ENCODE measurements at places on chromosomes 12 and 14.

DNA sequence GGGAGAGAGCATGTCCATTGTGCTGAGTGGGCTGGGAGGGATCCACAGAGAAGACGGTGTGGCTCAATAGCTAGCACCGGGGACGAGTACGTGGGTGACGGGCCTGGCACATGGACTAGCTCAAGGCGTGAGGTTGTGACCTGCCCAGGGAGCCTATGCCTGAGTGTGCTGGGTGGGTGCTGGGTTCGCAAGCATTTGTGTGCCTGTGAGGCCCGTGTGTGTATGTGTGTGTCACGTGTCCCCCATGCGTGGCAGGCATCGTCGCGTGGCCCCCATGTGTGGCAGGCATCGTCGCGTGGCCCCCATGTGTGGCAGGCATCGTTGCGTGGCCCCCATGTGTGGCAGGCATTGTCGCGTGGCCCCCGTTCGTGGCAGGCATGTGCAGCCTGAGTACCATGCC lies 109.2 kb downstream of the TMEM121 start:
- DNase-seq = no peak

DNA sequence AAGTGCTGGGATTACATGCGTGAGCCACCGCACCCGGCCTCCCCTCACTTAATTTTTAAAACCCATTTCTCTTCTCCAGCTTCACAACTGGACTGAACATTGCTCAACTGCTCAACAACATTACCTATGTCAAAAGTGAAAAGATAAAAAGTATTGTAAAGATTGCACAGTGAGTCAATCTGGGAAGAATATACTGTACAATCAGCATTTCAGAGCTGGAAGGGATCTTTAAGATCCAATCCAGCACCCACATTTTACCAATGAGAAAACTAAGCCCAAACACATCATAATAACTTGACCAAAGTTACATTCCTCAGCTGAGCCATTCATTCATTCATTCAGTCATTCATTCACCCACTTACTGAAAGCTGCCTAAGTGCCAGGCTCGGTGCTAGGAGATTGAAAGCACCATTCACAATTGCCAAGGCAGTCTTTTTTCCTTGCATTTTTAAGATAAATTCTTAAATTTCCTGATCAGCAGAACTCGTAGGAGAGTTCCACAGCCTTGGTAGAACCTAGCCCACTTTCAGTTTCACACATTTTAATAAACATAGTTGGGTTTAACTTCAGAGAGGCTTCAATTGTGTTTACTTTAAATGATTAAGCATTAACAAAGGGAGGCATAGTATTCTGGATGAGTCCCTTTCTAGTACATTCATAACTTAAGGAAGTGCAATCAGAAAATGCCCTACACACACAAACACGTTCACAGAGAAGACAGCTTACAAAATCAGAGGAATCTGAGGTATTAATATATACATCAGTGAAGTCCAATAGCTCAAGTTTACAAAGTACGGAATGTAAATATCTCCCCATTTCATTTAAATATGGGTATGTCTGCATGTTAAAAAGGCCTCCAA lies 3.0 kb downstream of the GALNT4 start:
- DNase-seq = no peak

- DNase-seq = no peak
Observed at GRCh38 chr12:122985338-122986257, 5.1 kb downstream of the ARL6IP4 start.

- DNase-seq = no peak
Observed at GRCh38 chr12:112710414-112710813, 81.1 kb upstream of the RPH3A start.

DNA sequence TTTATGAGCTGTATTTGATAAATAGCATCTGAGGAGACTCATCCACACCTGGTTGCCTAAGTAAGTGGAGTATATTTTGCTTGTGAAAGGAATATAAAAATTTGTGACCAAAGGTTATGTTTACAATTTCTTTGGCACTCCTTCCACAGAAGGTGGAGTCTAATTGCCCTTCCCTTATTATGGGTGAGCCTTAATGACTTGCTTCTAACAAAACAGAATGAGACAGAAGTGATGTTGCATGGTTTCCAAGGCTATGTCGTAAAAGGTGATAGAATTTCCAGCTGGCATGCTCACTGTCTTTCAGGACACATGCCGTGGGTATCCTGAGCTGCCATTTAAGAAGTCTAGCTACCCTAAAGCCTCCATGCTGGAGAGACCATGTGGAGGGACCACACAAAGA lies 116.8 kb upstream of the ABCD2 start:
- no peak for DNase-seq

DNA sequence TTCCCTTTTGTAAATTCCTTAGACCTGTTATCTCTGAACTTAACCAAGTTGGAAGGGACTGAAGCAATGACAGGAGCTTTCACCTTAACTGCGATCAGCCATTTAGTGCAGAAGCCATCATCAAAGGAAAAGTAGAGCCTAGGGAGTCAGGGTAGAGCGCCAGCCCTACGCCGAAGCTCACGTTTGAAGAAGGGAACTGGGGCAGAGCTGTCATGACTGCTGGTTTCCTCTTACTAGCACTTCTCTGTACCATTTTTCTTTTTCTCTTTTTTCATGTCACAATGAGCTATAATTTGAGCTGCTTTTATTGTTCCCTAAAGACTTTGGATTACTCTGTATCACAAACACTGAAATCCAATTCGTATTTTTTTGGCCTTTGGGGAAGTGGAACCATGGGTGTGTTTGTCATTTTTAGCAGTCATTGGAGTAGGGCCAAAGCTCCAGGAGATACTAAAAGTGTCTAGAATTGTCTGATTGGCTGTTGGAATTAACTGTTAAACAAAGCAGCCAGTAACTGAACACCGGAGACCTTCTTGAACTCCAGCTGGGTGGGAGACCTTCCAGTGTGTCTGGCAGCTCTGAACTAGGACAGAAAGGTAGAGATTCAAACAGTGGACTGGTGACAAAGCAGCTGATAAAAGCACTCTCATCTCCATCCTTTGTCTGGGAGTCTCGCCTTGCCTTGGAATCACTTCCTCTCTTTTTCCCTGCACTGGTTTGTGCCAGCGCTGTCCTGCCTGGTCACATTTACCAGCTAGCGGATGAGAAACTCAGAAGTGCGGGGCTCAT lies 9.1 kb downstream of the MTRFR start:
- no peak for DNase-seq

- DNase-seq = no peak
Observed at GRCh38 chr12:21659383-21659782, 1.7 kb upstream of the LDHB start.

DNA sequence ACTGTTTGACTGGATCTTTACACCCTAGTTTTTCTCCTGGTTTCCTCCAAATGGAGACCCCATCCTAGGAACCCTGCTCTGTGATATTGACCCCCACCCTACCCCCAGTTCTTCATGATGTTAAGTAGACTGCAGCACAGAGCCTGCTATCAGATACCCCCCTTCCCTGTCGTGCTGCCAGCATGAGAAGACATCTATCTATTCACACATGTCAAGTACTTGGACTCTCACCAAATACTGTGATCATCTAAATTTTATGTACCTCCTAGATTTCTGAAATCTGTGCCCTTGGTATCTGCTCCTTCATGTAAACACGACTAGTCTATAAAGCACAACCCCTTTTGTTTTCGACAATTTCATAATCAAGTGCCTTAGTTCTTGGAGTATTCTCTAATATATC lies 38.9 kb downstream of the FERMT2 start:
- no peak for DNase-seq

DNA sequence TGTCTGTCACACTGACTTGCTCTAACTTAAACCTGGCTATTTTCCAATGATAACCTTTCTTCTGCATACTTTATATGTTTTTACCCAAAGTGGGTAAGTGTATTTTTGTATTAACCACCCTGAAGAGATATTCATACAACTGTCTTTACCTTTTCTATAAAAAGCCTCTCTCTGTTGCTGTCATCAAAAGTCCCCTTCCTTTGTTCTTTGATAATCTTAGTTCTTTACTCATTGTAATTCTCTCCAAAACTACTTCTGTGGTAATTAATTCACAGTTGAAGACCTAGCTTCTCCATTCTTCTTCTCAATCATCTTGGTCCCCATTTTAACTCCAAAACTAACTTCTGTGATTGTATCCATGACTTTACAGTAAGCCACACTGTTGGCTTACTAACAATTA lies 479.7 kb upstream of the MGAT4C start:
- no peak for DNase-seq

GRCh38 chr12:28172434-28173030 lies 17.7 kb upstream of the CCDC91 start:
- DNase-seq = no peak

DNA sequence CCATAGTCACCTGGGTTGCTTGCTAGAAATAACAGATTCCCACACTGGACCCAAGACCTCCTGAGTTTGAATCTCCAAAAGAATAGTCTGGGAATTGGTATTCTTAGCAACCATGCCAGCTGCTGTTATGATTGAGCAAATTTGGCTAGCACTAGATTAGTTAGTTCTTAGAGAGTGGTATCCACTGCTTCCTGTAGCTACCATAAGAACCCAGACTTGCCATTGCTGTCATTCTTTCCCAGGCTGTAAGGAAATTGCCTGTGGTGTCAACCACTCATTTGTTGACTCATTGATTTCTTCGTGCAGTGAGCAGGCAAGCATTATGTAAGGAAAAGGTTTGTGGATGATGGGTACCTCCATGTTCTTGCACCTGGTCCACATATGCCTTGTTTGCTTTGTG lies 201.8 kb upstream of the RGS6 start:
- DNase-seq = no peak

DNA sequence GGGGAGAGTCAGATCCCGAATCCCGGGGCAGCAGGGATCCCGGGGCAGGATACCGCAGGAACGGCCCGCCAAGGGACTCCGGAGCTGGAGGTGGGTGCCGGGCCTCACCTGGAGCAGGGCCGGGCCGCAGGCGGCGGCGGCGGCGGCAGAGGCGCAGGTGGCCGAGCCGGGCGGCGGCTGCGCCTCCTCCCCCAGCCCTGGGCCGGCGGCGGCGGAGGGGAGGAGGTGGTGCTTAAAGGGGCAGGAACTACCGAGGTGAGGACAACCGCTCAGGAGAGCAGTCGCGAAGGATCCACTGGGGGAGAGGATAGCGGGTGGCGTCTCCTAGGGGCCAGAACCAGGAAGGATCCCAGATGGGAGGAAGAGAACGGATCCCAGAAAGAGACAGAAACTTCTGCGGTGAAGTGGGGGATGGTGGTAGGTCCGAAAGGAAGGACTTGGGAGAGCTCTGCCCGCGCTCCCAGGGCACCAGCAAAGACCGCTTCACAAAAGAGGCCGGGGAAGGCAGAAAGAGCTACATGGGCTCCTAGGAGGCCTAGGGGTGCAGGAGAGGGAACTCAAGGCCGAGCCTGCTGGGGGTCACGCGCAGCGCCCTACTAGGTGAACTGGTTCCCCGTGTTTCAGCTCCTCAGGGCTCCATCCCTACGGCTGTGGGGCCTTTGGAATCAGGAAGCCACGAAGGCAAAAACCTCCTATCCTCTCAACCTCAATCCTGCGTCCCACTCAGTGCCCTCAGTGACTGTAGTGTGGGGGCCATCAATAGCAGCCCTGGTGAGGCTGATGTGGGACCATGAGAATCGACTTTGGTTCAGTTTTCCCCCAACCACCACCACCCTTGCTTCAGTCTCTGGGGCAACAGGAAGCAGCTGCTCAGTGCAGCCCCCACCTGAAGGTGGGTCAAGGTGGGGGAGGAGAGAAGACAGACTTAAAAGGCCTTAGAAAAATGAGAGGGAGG lies 5.0 kb upstream of the BAZ2A start:
- peak; percentile 55 for DNase-seq

GRCh38 chr12:108356835-108357806 lies 18.0 kb upstream of the CMKLR1 start:
- DNase-seq = no peak

DNA sequence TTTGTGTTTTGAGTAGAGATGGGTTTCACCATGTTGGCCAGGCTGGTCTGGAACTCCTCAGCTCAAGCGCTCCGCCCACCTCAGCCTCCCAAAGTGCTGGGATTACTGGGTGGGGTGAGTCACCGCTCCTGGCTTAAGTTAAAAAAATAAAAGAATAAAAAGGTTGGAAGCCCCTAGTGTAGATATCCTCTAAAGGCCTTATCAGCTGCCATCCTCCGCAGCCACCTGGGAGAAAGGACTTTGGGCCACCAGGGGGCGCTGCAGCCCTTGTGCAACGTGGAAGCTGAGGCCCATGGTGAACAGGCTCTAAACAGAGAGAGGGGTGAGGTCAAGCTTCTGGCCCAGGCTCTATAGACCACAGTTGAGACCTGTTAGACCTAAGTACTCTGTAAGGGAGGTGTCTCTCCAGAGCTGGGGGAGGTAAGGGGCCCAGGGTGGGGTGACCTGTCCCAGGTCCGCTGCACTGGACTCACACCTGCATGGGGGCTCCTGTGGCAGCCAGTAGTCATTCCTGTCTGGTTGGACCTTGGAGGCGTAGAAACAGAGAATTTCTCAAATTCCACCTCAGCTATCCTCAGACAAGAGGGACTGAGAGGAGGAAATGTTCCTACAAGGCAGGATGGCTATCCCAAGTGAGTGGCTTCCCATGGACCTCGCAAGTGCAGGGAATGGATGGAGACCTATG lies 14.0 kb upstream of the RACGAP1 start:
- peak; percentile 64 for DNase-seq

DNA sequence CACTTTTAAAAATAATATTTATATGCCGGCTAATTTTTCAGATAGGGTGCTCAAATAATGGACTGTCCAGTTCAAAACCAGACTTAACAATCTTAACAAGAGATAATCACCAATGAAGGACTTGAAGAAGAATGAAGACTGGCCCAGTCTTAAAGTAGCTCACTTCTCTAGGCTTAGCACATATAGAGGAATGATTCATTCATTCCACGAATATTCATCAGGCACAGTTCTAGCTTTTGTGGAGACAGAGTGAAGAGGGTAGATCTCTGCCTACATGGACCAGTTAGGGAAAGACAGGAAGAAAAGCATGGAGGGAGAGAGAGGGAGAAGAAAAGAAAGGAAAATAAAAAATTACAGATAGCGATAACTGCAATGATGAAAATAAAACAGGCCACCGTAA lies 42.8 kb upstream of the METAP2 start:
- DNase-seq = no peak

DNA sequence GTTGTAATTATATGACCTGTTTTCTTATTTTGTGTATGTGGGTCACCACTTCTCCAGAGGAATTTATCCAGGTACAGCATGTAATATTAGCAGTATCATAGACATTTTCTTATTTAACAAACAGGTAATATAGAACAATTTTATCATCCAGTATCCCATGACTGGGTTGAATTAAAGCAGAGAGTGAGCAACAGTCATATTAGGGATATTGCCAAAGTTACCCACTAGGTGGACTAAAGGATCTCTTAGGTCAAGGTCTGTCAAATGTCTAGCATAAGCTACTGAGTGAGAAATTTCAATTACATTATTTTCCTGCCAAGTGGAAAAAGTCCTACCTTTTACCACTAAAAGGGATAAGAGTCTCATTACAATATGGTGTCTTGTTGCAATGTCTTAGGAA lies 62.1 kb upstream of the TRIM9 start:
- DNase-seq = no peak

DNA sequence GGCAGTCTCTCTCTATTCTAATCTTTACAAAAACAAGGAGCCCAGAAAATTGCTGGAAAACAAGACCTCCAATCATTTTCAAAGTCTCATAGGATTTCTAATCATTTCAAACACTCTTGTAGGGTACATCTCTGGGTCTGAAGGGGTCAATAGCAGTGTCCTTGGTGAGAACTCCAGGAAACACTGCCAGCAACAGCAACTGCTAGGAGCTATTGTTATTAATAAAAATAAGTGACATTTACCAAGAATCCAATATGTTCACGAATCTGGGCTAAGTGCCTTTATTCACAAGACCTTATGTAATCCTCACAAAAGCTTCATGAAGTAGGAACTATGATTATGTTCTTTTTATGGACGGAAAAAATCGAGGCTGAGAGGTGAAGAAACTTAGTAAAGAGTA lies 72.8 kb downstream of the TTC7B start:
- no peak for DNase-seq

- DNase-seq = peak; percentile 68
Observed at GRCh38 chr12:113103756-113104450, 31.7 kb downstream of the RASAL1 start.

Measured in activated effector memory CD4-positive, alpha-beta T cell treated with Interleukin-2 at 50 U/mL for 16 hours (primary cell).